ENCODE measurements at places on chromosomes 1 and 21.

- no peak overlapping the region for H3K27ac ChIP-seq
- no peaks in the 10 kb centered on the region for H3K4me1 ChIP-seq
- H3K4me3 ChIP-seq: no peak overlapping the region
- no peak for DNase-seq
- H3K27me3 ChIP-seq: no peaks in the 10 kb centered on the region
These were observed 54.1 kb downstream of the SIK1 start for GRCh38 chr21:43372663-43373361.

DNA sequence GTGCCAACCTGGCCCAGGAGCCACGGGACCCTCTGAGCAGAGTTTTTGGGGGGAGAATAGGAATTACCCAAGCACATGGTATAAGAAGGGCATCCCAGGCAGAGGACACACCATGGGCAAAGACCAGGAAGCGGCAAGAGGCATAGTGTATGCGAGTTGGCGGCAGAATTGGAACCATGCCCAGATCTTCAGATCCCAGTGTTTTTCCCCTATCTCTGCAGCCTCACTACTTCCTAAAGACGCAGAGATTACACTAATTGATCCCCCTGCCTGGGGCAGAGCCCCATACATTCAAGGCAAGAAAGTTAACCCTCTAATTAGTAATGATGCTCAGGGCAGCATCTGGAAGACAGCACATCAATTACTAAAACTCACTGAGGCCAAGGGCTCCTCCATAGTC lies 48.2 kb downstream of the SYT2 start:
- no peaks in the 10 kb centered on the region for H3K4me1 ChIP-seq
- H3K4me3 ChIP-seq: no peak overlapping the region
- no peak overlapping the region for H3K27ac ChIP-seq
- H3K36me3 ChIP-seq: no peaks in the 10 kb centered on the region
- no peak for DNase-seq

- H3K4me3 ChIP-seq: no peak within 1 kb of the TSS
- no peak for DNase-seq
- H3K36me3 ChIP-seq: no peaks in the 10 kb centered on the region
- H3K4me1 ChIP-seq: peaks cover 12% of the 10 kb centered on the region
These were observed at the start of gene ANXA9 for GRCh38 chr1:150981805-150982712. Gene ANXA9, plus strand, starts transcription at chr1:150982292. Its CDS starts 814 bp downstream, at chr1:150983106.

- H3K27ac ChIP-seq: no peak overlapping the region
- H3K36me3 ChIP-seq: peaks cover 46% of the 10 kb centered on the region
- H3K4me1 ChIP-seq: peaks cover 27% of the 10 kb centered on the region
- no peak overlapping the region for H3K4me3 ChIP-seq
- no peaks in the 10 kb centered on the region for H3K27me3 ChIP-seq
These were observed 36.5 kb downstream of the MCOLN2 start for GRCh38 chr1:84960371-84960770.

GRCh38 chr1:49351768-49352167 lies 575.1 kb upstream of the BEND5 start:
- H3K27me3 ChIP-seq: no peaks in the 10 kb centered on the region
- no peak overlapping the region for H3K4me3 ChIP-seq
- H3K27ac ChIP-seq: no peak overlapping the region
- no peaks in the 10 kb centered on the region for H3K4me1 ChIP-seq
- no peak for DNase-seq
- no peaks in the 10 kb centered on the region for H3K36me3 ChIP-seq

DNA sequence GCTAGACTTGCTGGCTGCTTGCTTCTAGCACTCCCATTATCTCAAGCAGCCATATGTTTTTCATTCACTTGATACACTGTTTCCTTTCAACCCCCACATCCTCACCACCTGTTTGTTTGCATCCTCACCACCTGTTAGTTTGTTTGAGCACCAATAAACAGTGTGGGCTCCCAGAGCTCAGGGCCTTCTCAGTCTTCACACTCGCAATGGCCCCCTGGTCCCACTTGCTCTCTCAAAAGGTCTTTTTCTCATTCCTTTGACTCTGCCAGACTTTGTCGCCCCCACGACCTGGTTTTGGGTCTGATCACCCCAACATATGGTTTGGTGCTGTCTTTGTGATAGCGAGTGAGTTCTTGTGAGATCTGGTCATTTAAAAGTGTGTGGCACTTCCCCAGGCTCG lies 6.2 kb upstream of the PADI4 start:
- DNase-seq: no peak
- no peaks in the 10 kb centered on the region for H3K4me1 ChIP-seq
- H3K36me3 ChIP-seq: no peaks in the 10 kb centered on the region
- H3K27ac ChIP-seq: no peak overlapping the region
- no peak overlapping the region for H3K4me3 ChIP-seq
- no peaks in the 10 kb centered on the region for H3K27me3 ChIP-seq

DNA sequence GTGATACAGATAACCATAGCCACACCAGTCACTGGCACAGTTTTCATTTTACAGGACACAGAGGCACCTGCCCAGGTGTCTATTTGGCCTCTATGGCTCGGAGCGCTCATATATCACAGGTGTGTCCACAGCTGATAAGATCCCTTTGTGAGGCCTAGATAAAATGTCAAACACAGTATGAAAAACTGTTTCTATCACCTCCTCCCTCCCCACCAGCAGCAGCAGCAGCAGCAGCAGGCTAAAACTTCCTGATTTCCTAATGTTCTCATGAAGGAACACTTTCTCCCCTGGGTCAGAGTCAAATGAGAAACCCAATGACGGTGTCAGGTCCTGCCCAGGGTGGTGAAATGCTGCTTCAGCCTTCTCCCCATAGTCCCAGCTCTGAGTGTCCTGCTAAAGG lies 24.4 kb downstream of the ELAPOR1 start:
- no peak overlapping the region for H3K27ac ChIP-seq
- no peak overlapping the region for H3K4me3 ChIP-seq
- DNase-seq: no peak
- peaks cover 11% of the 10 kb centered on the region for H3K4me1 ChIP-seq

DNA sequence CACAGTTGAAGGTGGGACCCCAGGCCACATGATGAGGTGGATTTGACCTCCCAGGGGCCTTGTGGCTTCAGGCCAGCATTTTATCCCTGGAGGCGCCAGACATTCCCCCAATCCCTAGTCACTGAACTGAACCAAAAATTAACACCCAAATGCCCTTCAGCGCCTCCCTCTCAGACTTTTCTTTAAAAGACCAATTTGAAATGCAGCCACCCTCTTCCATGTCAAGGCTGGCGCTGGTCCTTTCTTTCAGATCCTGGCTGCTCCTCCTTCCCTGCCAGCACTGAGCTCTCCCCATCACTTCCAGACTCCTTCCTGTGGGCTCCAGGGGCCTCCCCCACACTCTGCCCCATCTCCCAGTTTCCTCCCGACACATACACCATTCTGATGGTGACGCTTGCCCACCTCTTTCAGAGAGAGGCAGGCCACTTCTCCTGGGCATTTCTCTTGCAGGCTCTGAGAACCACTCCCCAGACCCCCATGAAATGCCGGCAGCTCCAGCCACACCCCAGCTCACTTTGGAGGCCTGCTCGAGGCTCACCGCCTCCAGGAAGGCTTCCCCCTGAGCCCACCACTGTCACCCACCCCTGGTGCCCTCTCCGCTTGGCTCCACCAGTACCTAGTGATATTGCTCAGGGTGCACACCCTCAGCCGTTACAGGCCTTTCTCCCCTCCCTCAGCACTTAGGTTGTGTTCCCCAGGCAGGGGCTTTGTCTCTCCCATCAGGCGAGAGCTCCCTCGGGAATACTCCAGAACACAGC lies 27.0 kb downstream of the NAV1 start:
- H3K27ac ChIP-seq: no peak overlapping the region
- H3K4me1 ChIP-seq: no peaks in the 10 kb centered on the region
- no peak overlapping the region for H3K4me3 ChIP-seq
- no peak for DNase-seq

- H3K4me3 ChIP-seq: no peak overlapping the region
- H3K4me1 ChIP-seq: no peaks in the 10 kb centered on the region
- no peak overlapping the region for H3K27ac ChIP-seq
- no peaks in the 10 kb centered on the region for H3K27me3 ChIP-seq
- no peak for DNase-seq
These were observed 29.8 kb downstream of the TRPM2 start for GRCh38 chr21:44383216-44383615.

DNA sequence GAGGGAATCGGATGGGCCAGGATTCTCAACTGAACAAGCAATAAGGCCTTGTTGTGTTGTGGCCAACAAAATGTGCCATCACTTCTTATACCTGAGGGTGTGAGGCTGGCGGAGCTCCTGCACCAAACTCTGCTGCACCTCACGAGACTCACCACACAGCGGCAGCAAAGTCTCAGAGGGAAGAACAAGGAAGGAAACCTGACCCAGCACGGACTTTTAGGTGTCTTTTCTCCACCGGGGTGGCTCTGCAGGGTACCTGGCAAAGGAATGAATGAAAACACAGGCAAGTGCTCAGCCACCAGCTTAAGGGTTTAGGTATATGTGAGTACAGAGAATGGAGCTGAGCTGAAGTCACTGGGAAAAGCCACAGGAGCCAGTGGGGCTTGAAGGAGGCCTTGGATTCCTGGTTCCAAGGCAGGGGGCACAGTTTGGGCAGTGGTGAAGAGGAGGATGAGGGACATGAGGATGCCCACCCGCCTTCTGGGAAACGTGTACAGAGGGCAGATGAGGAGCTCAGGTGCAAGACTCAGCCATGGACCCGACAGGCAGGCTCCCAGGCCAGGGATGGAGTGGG lies 31.1 kb upstream of the HSD3B1 start:
- DNase-seq: peak; percentile 5
- peaks cover 4% of the 10 kb centered on the region for H3K4me1 ChIP-seq
- no peak overlapping the region for H3K27ac ChIP-seq
- H3K36me3 ChIP-seq: no peaks in the 10 kb centered on the region
- H3K4me3 ChIP-seq: no peak overlapping the region

- no peaks in the 10 kb centered on the region for H3K4me1 ChIP-seq
- DNase-seq: no peak
- H3K36me3 ChIP-seq: no peaks in the 10 kb centered on the region
- no peak overlapping the region for H3K4me3 ChIP-seq
These were observed 38.1 kb upstream of the STUM start for GRCh38 chr1:226510453-226510852.

DNA sequence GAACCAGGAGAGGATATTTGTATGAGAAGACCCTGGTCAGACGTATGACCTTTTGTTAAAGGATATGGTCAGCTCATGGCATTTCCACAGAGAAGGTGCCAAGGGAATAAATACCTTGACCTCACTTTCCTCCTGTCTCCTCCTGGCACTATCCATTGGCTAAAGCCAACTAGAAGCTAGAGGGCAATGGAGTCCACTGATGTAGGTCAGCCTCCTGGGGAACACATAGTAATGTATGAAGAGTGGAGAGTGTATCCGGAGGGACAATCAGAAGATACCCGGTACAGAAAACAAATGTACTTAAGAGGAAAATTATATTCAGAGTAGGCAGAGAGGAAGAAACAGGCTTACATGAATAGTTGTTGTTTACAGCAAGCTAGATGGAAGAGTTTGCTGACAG lies 698 bp upstream of the NTMT2 start:
- H3K4me1 ChIP-seq: no peaks in the 10 kb centered on the region
- no peaks in the 10 kb centered on the region for H3K27me3 ChIP-seq
- no peak overlapping the region for H3K4me3 ChIP-seq
- H3K36me3 ChIP-seq: no peaks in the 10 kb centered on the region
- no peak overlapping the region for H3K27ac ChIP-seq

- no peaks in the 10 kb centered on the region for H3K36me3 ChIP-seq
- DNase-seq: peak; percentile 22
- H3K27me3 ChIP-seq: peaks cover 8% of the 10 kb centered on the region
- H3K4me3 ChIP-seq: no peak overlapping the region
- H3K4me1 ChIP-seq: no peaks in the 10 kb centered on the region
These were observed 33.2 kb downstream of the NHLH2 start for GRCh38 chr1:115807723-115808122.

- peaks cover 15% of the 10 kb centered on the region for H3K36me3 ChIP-seq
- no peak overlapping the region for H3K4me3 ChIP-seq
- H3K27me3 ChIP-seq: peaks cover 14% of the 10 kb centered on the region
- peaks cover 2% of the 10 kb centered on the region for H3K4me1 ChIP-seq
- H3K27ac ChIP-seq: no peak overlapping the region
- no peak for DNase-seq
These were observed 302.4 kb downstream of the PTGER3 start for GRCh38 chr1:70745199-70745598.

GRCh38 chr1:186532466-186532865 lies 71.6 kb upstream of the PDC start:
- DNase-seq: no peak
- H3K27ac ChIP-seq: no peak overlapping the region

DNA sequence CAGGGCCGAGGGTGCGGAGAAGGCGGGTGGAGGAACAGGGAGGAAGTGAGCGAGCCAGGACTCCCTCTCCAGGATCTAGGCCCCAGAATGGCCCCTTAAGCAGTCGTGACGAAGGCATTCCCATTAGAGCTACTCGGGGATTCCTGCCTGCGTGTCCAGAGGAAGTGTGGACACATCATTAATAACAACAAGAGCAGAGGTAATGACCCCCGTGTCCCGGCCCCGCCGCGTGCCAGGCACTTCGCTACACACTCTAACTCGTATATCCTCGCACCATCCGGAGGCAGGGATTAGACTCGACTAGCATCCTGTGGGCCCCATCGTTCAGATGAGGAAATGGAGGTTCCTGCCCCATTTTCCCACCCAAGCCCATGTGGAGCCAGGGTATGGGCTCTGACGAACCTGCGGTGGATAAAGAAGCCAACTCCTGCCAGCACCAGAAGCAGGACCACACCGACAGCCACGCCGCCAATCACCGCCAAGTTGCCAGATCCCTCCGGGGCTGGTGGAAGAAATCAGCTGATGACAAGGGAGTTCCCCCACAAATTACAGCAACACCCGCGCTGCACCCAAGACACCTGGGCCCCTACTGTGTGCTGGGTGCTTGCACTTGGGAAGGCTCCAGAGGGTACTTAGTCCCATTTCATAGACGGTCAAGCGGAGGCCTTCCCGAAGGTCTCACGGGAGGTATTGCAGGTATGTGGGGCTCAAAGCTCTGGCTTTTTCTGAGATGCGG lies 21.6 kb downstream of the EPHA2 start:
- no peak overlapping the region for H3K4me3 ChIP-seq
- H3K27me3 ChIP-seq: no peaks in the 10 kb centered on the region
- DNase-seq: no peak
- no peaks in the 10 kb centered on the region for H3K36me3 ChIP-seq
- no peak overlapping the region for H3K27ac ChIP-seq

DNA sequence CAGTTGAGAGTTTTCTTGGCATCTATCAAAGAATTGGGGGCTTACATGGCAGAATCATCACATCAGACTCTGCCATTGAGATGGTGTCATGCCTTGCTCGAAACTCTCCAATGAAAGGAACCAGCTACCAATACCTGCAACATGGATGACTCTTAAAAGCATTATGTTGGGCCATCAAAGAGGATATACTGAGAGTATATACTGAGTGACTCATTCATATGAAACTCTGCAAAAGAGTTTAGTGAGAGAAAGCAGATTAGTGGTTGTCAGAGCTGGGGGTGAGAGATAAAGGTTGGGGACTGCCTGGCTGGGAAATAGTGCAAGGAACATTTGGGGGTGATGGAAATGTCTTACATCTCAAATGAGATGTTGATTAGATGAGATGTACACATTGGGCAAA lies 14.7 kb upstream of the HMGB4 start:
- H3K27me3 ChIP-seq: peaks cover 3% of the 10 kb centered on the region
- DNase-seq: no peak
- no peaks in the 10 kb centered on the region for H3K36me3 ChIP-seq
- H3K4me1 ChIP-seq: no peaks in the 10 kb centered on the region

Data from T-helper 2 cell treated with Interferon-gamma antibody and Interleukin-4, amounts not matched to agents 5 μg/mL and 100 μg/mL, for 36 hours (primary cell).